NCI-H187 treated with DMSO at 0.1 percent for 48 hours (cell line): ENCODE measurements at places on chromosomes 4 and X.

GRCh38 chr4:87005369-87005689 is 70.5 kb downstream of the AFF1 start:
- DNase-seq = no peak

- no peak for DNase-seq
Measured at GRCh38 chr4:158590306-158590705, 68.6 kb downstream of the RXFP1 start.

DNA sequence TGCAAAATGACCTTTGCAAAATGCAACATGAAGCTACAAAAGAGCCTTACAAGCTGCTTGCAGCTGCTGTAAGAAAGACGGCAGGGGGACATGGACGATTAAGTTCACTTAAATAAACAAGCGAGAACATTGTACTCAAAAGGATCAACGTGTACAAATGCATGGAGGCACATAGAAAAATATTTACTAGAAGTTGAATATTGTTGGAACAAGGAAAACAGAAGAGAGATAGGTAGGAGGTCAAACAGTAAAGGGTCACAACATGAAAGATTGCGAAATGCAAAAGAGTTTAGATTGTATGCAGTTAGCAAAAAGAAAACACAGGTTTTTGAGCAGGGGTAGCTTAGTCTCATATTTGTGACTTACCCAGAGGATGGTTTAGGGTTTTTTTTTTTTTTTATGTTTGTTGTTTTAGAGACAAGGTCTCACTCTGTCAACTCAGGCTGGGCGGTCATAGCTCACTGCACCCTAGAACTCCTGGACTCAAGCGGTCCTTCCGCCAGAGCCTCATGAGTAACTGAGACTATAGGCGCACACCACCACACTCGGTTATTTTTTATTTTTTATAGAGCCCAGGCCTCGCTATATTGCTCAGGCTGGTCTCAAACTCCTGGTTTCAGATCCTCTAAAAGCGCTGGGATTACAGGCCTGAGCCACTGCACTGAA is 1.4 kb upstream of the PHF8 start:
- DNase-seq = no peak

DNA sequence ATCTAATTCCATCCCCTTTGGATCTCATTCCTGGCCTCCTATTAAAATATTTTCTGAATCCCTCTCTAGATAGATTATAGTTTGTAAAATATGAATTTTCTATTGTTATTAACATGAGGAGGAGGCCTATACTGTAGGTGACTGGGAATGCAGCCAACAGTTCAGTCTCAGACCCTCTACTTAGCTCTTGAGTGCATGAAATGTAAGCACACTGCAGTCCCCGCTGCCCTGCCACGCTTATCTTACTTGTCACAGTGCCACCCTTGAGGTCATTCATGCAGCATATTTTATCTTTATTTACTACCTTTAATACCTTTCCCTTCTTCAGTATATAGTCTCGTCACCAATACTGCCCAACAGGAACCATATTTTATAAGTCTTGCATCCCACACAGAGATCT is 151.0 kb downstream of the CAMK2D start:
- DNase-seq = no peak

DNA sequence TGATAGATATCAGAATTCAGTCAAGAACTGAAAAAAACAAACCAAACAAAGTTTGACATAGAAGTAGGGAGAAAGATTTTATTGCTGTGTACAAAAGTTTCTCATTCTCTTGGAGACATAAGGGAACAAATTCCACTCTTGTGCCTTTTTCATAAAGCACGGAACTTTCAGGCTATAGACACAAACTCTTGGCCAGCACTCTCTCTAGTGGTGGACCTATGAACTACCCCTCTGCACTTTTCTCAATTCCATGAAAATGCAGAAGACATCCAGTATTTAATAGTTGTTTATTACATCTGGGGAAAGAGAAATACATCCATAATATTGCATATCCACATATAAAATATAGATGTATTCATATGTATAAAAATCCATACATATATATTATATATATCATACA is 291.6 kb upstream of the HS3ST1 start:
- peak; percentile 5 for DNase-seq

- no peak for DNase-seq
Measured at GRCh38 chr4:176340871-176341685, 21.3 kb downstream of the SPCS3 start.

DNA sequence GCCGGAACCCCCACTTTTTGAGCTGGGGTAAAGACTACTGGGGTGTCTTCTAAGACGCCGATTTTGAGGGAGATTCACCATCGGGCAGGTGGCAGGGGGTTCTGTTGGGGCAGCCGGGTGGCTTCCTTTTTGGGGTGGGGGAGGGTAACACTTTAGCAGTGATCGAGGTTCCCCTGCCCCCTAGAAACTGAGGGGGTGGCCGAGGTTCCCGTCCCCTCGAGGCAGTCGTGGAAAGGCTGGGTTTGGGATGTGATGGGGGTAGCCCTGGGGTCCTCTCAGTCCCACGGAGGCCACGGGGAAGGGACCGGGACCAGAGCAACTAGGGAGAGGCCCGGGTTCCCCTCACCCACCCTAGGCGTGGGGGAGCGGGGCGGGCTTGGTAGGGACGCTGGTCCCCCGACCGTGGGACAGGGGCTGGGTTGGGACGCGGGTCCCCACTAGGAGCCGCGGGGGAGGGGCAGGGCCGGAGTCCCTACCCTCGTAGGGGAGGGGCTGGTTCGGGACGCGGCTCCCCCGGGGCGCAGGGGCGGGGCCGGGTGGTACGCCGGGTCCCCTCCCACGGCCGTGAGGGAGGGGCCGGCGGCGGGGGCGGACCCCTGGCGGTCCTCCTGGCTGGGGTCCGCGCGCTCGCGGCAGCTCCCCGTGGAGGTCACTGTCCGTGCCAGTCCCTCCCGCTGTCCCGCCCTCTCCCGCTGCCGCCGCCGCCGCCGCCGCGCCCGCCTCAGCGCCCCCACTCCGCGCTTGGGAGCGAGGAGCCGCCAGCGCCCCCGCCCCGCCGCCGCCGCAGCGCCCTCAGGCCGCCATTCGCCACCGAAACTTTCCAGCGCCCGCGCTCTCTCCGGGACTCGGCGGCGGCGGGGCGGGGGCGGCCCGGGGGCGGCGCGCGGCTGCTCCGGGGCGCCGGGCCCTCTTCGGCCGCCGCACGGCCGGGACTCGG is at the start of gene TBL1X:
TSS of gene TBL1X (plus strand) at position 624 of the 937 bp plus-strand sequence. CDS start 188,529 bp downstream, outside the sequence.
- no peak for DNase-seq

GRCh38 chrX:25043192-25043591 is 27.4 kb upstream of the ARX start:
- DNase-seq = no peak

GRCh38 chrX:9707306-9708033 is 58.2 kb downstream of the GPR143 start:
- no peak for DNase-seq

- DNase-seq = no peak
Measured at GRCh38 chrX:133171962-133172708, 46.0 kb downstream of the TFDP3 start.

DNA sequence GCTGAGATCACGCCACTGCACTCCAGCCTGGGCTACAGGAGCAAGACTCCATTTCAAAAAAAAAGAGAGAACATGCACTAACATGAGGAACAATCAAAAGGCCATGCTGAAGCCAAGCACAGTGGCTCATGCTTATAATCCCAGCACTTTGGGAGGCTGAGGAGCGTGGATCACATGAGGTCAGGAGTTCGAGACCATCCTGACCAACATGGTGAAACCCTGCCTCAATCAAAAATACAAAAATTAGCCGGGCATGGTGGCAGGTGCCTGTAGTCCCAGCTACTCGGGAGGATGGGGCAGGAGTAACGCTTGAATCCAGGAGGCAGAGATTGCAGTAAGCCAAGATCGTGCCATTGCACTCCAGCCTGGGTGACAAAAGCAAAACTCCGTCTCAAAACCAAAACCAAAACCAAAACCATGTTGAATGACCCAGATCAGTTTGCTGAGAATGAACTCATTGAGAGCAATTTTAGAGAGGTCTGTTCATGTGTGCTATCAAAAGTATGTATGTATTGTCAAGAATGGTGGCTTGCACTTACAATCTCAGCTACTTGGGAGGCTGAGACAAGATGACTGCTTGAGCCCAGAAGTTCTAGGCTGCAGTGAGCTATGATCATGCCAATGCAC is 44.8 kb downstream of the PDS5A start:
- no peak for DNase-seq

GRCh38 chr4:164753873-164754488 is at the start of gene SMIM31:
SMIM31 (plus strand) TSS chr4:164754131; CDS start chr4:164770444, 16,313 bp downstream.
- no peak for DNase-seq

DNA sequence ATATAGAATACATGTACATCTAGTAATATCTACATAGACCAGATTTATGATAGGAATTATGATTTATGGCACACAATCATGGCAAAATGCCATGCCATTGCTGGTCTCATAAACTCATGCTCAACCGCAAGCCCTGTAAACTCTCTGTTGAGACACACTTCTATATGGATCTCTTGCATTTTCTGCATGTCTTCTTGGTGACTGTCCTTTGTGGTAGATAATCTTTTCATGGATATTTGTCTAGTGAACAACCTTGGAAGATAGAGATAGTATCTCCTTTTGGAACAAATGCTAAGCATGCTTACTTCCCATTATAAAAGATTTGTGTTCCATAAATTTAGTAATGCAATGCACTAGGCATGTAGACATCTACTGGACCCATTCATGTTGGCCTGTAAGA is 328.0 kb downstream of the NAF1 start:
- no peak for DNase-seq

DNA sequence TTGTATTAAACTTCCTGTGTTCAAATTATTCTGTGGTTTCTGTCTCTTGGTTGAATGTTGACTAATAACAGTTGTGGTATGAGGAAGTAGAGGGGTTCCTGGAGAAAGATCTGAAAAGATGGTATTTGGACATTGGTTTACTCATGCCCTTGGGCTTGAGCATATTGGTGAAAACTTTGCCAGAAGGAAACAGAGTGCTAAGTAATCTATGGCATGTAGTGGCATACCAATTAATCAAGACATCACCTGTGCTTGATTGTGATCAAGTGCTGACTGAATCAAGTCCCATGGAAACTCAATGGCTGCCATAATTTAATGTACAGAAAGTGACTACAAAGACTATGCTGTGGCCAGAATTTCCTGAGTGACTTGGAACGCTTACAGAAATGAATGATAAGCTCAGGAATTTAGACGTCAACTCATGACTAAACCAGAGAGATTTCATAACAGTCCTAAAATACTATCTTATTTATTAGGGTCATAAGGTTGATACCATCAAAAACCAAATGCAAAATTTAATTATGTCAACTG is 2062.9 kb downstream of the ARAP2 start:
- no peak for DNase-seq

DNA sequence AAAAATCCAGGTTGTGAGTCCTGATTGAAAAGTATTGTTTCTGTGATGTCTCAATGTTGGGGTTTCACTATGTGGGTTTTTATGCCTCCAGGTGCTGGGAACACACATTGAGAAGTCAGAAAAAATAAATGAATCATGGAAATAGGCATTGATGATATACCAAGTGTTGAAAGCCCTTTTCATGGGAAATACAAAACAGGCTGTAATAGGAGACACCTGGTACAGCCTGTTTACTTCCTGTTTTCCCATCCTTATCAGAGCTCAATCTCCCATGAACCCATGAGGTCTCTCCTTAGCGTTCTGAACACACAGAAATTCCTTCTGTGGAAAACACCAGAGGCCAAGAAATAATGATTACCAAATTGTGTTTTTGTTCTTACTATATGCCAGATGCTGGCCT is 106.3 kb upstream of the BOD1L1 start:
- DNase-seq = no peak
